ENCODE measurements at places on chromosomes 5 and 9.

- DNase-seq, result peak; percentile 91
Measured at GRCh38 chr9:127977884-127978647, 2.7 kb downstream of the EEIG1 start.

GRCh38 chr5:180975338-180975737, 13.3 kb upstream of the BTNL3 start:
- DNase-seq, result no peak

- no peak for DNase-seq
Measured at GRCh38 chr5:175862131-175863012, 9.0 kb upstream of the CPLX2 start.

GRCh38 chr9:114674798-114675540, 7.0 kb downstream of the TEX48 start:
- no peak for DNase-seq

GRCh38 chr5:98144116-98144515, 629.3 kb upstream of the RGMB start:
- DNase-seq, result no peak

- DNase-seq, result no peak
Measured at GRCh38 chr9:23783509-23783908, 42.5 kb downstream of the ELAVL2 start.

DNA sequence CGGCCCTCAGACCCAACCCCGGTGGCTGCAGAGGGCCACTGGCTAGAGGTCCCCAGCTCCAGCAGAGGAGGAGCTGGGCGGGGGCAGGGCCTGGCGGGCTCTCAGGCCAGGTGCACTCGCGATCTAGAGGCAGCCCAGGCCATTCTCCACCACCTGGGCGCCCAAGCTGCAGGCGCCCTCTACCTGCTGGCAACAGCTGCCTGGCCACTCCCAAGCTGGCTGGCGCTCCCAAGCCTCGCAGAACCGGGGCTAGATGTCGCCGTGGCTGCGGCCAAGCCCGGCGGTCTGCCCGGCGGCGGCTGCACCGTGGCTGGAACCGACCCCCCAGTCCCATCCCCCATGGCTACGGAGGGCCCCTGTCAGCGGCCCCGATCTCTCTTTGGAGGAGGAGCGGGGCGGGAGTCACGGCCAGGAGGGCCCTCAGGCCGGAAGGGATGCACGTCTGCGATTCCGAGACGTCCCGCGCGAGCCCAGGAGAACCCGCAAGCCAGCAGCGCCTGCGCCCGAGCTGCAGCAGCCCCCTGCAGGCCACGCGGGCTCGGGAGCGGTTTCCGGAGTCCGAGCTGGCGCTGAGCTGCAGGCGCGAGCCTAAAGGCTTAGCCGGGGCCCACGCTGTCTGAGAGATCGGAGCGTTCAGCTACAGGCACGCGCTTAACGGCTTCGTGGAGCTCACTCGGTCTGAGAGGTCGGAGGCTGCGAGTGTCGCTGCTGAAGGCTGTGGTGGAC, 44.3 kb upstream of the BICD2 start:
- DNase-seq, result peak; percentile 77

- DNase-seq, result no peak
Measured at GRCh38 chr9:71693607-71694006, 74.7 kb downstream of the CEMIP2 start.

GRCh38 chr9:91945277-91946085, 4.5 kb downstream of the ROR2 start:
- peak; percentile 78 for DNase-seq

DNA sequence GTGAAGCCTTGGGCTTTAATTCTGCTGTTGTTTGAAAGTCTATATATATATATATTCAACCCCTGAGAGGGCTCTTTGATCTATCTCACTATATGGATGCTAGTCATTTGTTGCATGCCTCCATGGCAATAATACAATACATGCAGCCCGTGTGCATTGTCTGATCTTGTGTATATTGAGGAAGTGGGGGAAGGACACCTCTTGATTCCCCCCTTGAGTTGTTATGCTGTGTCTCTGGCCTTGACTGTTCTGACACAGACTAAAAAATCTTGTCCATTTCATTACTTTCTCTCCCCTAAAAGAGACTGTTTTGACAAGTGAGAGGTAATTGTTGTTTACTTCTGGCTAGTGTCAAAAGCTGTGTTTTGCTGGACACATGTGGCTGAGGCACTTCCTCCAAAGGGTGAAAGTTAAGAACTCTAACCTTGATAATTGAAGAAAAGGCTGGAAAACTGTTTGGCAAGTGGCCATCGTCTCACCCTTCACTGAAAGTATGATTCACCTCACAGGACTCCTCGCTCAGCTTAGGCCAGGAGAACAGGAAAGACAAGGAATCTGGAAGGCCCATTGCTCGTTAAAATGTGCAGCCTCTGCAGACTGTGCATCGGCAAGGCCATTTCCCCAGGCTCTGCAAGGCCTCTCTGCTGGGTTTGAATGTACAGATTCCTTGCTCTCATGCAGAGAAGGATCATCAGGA, 304.0 kb downstream of the PRELID2 start:
- peak; percentile 88 for DNase-seq

DNA sequence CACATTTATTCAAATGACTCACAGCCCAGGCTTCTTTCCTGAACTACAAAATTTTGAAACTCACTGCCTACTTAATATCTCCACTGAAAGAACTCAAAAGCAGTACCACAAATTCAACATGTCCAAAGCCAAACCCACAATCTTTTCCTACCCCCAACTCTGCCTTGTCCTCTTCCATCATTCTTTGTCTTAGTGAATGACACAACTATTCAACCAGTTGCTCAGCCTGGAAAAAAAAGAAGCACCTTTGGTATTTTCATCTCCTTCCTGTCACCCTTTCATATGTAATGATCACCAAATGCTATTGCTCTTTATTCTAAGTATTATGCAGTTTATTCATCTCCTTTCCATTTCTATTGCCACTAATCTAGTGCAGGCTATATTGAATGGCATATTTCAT, 216.3 kb downstream of the TMEM232 start:
- no peak for DNase-seq

GRCh38 chr9:33103501-33104281, 27.2 kb upstream of the SMU1 start:
- DNase-seq, result no peak

GRCh38 chr5:37103302-37103701, 145.9 kb downstream of the CPLANE1 start:
- DNase-seq, result no peak

DNA sequence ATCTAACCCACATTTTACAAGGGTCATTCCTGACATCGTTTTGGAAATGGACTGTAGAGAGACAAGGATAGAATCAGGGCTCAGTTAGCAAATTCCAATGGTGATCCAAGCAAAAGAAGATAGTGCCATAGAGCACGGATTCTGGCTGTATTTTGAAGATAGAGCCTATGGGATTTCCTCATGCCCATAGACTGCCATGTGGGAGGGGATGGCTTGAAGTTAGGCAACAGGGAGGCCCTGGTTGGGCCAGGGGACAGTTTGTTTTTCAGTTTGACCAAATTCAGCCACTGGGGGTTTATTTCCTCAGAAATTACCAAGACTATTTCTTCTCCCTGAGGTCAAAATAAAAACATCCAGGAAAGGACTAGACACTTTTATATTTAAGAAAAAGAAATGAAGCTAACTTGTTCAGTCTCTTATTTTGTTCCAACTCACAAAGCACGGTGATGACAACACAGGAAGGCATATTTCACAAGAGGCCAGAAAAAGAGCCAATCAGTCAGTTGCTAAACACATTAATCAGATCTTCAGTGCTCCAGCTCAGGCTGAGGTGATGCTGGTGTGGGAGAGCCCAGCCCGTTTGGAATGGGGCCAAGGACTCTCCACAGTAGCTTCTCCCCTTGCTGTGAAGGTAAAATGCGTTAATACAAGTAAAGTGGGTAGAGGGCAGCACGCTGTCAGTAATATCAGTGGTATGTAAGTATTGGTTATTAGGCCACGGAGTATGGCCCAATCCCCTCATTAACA, 4.4 kb upstream of the DCTN4 start:
- DNase-seq, result peak; percentile 98

GRCh38 chr5:131533836-131534235, 101.2 kb downstream of the RAPGEF6 start:
- no peak for DNase-seq

DNA sequence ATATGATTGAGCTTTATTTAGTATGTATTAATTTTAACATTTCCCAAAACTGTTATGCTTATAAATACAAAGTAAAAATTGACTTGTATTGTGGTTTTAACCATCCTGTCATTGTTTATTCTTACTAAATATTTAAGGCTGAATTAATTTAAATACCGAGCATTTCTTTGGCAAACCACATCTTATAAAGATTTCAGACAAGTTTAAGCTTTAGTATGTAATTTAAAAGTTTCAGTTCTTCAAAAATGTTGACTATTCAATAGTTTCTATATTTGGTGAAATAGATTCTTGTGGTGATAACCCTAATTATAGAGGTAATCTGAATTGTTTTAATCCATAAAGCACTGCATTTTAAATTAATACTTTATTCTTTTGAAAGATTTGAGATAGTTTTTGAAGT, 65.5 kb downstream of the CCNH start:
- no peak for DNase-seq

- DNase-seq, result no peak
Measured at GRCh38 chr9:29714860-29715259, 2141.6 kb upstream of the C9orf72 start.

- peak; percentile 51 for DNase-seq
Measured at GRCh38 chr5:10555277-10555684, 8.6 kb upstream of the ANKRD33B start.

GRCh38 chr9:34612788-34613390, 992 bp upstream of the RPP25L start:
- DNase-seq, result peak; percentile 77

DNA sequence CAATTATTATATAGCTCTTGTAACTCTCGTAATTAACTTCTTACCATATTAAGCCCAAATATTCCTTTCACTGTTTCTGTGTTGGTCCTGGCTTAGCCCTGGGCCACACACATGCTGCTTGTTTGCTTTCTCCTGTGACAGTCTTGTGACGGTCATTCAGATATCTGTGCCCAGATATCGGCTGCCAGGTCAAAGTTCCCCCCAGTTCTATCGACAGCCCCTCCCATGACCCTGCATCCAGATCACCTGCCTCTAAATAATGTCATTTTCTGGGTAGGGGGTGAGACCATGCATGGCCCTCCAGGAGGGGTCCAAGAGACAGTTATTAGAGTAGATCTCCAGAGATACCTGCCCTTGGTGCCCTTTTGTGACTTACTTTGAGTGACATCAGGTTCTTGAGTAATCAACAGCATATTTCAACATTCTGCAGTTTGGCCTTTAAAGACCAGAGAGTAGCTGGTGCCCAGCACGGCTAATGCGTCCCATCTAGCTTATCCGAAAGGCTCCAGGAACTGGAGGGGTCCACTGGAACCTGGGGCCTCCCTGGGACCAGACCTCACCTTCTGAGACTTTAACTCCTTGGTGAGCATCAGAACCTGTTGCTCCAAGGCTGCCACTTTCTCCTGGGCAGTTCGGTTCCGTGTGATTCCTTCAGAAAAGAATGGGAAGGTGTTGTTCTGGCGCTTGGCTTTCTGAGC, 26.9 kb downstream of the TBC1D2 start:
- DNase-seq, result no peak

DNA sequence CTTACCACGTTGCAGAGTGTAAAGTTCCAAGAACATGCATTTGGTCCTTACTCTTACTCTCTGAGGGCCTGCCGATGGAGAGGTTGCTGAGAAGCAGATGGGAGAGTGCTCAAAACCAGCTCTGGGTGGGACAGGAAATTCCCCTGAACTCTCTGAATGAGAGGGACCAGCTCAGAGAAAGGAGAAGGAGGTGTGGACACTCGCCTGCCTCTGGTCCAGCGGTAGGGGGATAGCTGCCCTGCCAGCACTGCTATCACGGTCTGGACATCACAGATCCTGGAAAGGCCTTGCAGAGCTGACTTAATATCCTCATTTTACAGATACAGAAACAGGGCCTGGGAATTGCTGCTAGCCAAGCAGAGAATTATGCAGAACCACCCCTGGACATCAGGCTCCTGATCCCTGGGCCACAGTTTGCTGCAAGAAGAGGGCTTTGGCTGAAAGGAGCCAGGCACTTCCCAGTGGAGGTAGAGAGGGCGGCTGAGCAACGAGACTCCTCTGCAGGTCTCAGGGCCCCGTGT, 4.9 kb downstream of the TRAF1 start:
- DNase-seq, result no peak

DNA sequence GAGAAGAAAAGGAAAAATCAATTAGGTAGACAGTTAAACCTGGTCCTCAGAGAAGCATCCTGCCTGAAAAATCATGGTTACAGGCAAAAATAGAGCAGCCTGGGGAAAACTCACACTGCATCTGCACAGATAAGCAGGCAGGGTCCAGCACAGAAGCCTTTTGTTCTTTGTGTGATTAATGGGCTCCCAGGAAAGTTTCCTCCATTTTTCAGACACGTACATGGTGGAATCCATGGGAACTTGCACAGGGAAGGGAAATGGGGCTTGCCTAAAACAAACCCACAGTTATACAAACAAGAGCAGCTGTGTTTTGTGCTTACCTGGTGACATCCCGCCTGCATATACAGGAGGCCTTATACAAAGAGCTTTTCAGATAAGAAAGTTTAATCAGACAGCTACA, 243.9 kb upstream of the ATP10B start:
- DNase-seq, result no peak

- DNase-seq, result no peak
Measured at GRCh38 chr9:109797006-109797405, 17.0 kb downstream of the PALM2AKAP2 start.

DNA sequence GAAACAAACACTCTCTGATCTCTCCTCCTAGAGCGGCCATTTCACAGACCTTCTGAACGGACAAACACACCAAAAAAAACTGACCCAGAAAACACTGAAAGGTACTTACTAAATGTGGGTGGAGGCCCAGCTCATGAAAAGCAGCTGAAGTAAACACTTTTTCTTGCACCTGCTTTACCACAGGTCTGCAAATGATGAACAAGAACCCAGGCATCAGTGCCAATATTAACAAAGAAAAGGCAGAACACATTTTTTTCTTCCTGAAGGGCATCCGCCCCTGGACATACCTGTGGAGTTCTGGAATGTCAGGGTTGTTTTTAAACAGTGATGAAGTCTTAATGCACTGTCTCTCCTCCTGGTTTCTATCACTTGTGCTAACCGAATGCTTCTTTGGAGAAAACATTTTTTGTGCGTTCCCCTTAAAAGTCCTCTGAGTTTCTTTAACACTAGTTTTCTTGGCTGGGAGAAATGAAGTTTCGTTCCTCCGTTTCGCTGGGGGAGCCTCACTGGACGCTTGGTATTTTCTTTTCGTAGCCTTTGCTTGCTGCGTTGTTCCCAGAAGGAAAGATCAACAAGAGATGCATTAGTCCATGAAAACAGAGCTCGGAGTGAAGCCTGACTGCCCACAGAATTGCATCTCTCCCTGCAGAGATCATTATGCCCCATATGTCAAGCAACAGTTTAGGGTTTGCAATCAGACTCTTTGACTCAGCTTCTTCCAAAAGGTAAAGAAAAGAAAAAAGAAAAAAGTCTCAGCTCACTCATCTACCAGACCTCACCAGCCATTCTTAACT, 7.4 kb downstream of the DDX31 start:
- no peak for DNase-seq

- no peak for DNase-seq
Measured at GRCh38 chr5:69268899-69269298, 34.2 kb downstream of the CDK7 start.

DNA sequence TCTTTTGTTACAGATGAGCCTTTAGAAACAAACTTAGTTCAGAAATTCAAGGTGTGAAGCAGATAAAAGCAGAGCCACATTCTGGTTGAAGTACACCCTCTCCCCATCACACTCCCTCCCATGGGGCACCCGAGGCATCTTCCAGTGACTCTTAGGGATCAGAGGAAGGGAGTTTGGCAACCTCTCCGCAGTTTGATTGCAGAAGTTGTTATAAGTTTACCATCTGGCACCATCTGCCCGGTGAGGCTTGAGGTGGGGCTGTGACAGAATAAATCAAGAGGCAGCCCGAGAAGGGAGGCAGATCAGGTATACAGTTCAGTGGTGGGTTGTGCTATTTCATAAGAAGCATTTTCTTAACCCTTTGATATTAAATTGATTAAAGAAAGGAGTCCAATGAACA, 458.6 kb upstream of the CLINT1 start:
- no peak for DNase-seq
